ENCODE measurements at places on chromosomes 7 and 10. TPM values are rescaled to one million over a fixed set of nuclear protein-coding genes. Genes with fewer than 3 reads are reported as not detected.

CALY gene
- total RNA-seq: not detected

CYP2W1 gene
- not detected for total RNA-seq

MMRN2 gene
- total RNA-seq: 7.3 TPM

ZDHHC16 gene
- total RNA-seq: 69.1 TPM

HACD1 gene
- total RNA-seq: 64.0 TPM

GRCh38 chr10:92150823-92151222, 140.1 kb downstream of the CPEB3 start:
- DNase-seq: no peak

DNA sequence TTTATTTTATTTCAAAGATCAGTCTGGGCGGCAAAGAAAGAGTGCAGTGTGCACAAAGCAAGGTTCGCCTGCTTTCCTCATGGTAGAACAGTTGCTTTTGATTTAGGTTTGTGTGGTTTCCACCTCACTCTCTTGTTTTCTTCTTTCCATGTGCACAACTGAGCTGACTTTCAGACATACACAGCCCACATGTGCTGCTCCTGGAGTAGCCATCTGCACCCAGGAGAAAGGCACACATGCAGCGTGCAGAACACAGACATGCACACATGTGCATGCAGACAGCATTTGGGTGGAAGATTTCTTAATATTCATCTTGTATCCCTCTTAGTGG, 302.1 kb downstream of the FZD1 start:
- DNase-seq: peak; percentile 45

DNA sequence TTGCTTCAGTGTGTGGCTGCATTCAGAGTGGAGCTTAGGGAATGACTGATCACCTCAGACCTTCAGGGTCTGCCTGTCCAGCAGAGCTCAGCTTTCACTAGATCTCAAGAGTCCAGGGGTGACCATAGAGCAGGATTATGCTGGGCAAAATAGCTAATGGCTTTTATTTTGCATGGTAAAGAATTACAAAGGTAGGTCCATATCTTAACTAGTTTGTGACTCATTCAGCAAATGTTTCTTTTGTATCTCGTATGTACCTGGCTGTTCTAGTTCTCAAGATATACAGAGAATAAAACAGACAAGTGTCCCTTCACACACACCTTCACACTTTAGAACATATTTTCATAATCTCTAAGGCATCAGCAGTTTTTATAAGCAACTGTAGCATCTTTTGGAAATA, 180.5 kb downstream of the DYNC1I1 start:
- DNase-seq: no peak

GRCh38 chr10:103492655-103493261, 747 bp upstream of the NEURL1 start:
- DNase-seq: peak; percentile 21

- DNase-seq: no peak
Measured at GRCh38 chr7:138299066-138299465, 161.0 kb upstream of the TRIM24 start.

GRCh38 chr7:124930655-124931597, 1.3 kb upstream of the POT1 start:
- DNase-seq: no peak

GRCh38 chr10:71343392-71343773, 24.3 kb downstream of the SLC29A3 start:
- DNase-seq: no peak

DNA sequence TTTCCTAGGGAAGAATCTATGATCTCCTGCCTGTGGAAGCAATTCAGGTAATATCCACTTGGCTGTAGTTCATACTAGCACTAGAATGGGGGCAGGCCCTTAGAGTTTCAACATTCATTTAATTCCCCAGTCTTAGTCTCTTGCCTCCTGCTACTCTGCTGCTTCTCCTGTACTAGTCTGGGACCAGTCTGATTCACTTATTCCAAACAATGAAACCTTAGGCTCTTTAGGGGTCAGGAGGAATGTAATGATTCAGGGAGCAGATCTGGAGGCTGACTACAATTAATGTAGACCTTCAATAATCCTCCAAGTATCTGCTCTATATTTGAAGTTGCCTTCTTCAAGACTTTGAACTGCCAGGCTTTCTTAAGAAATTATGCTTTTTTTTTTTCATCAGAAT, 101.8 kb downstream of the GNAT3 start:
- peak; percentile 72 for DNase-seq

GRCh38 chr7:150737265-150738055, at the start of gene GIMAP5:
Gene GIMAP5 (plus strand): TSS chr7:150737418. CDS start chr7:150740885, 3,467 bp downstream.
- DNase-seq: no peak

DNA sequence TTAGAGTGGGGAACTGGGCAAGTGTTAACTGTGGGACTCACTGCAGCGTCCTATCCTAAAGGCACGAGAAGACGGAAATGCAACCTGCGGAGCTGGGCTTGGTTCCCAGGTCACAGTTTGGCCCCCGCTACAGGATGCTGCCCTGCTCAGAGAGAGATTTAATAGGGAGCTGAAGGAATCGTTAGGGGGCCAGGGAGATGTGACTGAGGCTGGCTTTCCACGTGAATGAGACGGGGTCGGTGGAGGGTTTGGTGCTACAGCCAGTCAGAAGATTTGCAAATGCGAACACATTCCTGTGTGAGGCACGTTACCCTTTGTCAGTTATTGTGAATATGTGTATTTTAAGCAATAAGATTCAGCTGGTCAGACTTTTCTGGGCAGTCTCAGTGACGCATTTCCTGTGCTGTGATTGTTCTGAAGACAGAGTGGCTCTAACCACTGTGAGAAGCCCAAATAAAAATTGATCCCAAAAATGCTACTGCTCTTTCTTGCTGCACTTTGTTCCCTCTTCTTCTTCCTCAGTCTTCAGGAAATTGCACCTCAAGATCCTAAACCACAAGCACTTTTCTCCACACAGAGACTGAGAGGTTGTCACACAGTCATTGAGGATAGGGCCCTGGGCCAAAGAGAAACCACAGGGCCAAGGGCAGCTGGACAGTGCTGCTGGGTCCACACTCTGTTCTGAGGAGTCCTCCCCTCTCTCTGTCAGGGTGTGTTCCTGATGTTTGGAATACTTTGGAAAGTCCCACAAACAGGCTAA, 21.2 kb downstream of the CYP17A1 start:
- peak; percentile 88 for DNase-seq

DNA sequence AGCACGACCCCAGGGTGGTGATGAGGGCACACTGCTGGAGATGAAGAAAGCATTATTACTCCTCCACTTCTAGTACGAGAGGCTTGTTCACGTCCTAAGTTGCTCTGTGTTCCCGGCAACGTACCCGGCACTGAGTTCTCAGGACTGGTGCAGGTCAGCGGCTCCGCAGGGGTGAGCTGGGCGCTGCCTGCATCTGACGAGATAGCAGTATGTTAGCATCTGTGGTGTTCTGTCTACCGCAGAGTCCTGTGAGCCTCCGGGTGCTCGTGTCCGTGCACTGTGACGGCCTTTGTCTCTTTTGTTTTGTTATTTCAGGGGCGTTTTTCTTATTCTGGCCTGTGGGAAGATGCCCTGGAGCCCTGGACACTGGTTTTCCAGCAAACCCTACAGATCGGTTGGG, 507.8 kb downstream of the DNAJB6 start:
- DNase-seq: no peak

- DNase-seq: no peak
Measured at GRCh38 chr10:90738885-90739284, 119.0 kb downstream of the HTR7 start.

DNA sequence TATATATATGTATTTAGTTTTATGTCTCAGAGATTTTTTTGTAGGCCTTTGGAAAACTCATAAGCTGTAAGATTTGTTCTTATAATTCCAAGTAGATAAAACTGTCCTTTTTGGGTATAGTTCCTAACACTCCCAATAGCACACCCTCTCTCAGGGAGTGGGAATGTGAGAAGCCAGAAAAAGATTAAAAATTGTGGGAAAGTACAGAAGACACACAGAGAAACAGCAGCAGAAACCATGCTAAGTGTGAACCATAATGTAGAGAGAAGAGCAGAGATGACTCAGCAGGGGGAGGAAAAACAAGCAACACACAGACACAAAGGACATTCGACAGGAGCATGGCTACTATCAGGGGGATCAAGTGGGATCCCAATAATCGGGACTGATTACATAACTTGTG, 401.6 kb downstream of the MAGI2 start:
- DNase-seq: no peak
